ENCODE measurements at places on chromosomes 6 and 20. TPM values are rescaled to one million over a fixed set of nuclear protein-coding genes. Genes with fewer than 3 reads are reported as not detected.

Gene SNRPB
- total RNA-seq: 592 TPM

Gene ME1
- 20.0 TPM for total RNA-seq

Gene RRP36
- total RNA-seq: 56.5 TPM

Gene GSTA2
- not detected for total RNA-seq

Gene HIVEP1
- total RNA-seq: 10.0 TPM

Gene ACSS1
- total RNA-seq: 3.2 TPM

Gene RNF144B
- total RNA-seq: not detected

Gene ULBP3
- total RNA-seq: 4.7 TPM

Gene UTRN
- total RNA-seq: 11.5 TPM

Gene OR2J3
- not detected for total RNA-seq

Gene PPP1R14C
- total RNA-seq: not detected
